Stimulated activated CD8-positive, alpha-beta memory T cell treated with anti-CD3 and anti-CD28 coated beads, Interleukin-7, amount 100 ng/mL, for 24 hours (primary cell): ENCODE measurements at places on chromosomes 4 and X.
A peak's percentile ranks its signal among the peaks of the same experiment; 100 is the strongest.

DNA sequence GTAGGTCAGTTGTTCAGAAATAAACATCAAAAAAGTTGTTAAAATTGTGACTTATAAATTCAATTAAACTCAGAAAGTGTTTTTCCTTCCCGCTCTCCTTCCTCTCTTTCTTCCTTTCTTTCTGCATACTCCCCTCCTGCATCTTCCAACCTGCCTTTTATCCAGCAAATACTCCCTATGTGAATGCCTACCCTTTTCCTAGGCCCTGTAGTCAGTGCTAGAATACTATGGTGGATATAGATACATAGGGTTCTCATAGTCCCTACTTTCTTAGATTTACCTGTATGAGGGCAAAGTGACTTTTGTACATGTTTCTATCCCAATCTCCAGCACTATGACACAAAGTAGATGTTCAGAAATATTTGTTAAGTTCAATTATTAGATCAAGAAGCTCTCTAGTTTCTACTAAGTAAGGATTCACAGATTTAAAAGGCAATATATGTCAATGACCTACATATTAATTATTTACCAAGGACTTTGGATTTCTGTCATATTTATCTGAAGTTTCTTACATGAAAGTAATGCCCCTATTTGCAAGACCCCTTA, 732 bp downstream of the SULT1E1 start:
- DNase-seq = no peak

DNA sequence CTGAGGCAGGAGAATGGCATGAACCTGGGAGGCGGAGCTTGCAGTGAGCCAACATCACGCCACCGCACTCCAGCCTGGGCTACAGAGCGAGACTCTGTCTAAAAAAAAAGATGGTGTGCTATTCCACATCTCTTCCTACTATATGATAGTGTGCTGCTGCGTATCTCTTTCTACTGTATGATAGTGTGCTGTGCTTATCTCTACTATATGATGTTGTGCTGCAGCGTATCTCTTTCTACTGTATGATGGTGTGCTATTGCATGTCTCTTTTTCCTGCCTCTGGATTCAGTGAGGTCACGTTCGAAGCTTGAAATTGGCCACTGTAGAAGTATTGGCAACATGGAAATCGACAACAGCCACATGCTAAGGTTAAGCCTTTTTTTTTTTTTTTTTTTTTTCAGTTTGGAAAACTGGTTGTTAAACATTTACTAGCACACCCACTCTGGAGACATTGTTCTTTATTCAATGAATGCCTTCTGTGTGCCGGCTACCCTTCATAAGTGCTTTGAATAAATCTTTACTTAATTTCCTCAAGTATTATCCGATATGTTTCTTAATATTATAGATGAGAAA, 31.0 kb downstream of the ARFIP1 start:
- DNase-seq = no peak

GRCh38 chr4:2583092-2583491, 46.6 kb downstream of the FAM193A start:
- no peak for DNase-seq

DNA sequence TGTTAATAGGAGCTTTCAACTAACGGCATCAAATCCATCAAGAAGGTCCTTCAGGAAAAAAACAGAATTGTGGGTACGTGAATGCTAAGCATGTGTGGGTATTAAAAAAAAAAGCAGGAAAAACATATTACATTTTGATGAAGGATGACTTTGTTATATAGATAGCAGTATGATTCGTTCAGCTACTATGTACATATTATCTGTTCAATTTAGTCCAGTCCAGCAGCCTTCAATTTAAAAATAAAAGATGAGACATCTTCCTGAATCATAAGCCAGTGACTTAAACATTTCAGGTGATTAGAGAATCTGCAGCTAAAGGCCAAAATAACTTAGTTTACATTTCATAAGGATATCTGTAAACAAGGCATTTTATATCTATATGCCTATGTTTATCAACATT, 63.4 kb downstream of the LCORL start:
- DNase-seq = no peak

GRCh38 chrX:154799556-154800348, 5.5 kb downstream of the MPP1 start:
- DNase-seq = no peak

- peak; percentile 9 for DNase-seq
These were observed 88.3 kb downstream of the ZAR1 start for GRCh38 chr4:48578132-48578968.

- no peak for DNase-seq
These were observed 83.3 kb downstream of the SNCA start for GRCh38 chr4:89753601-89754066.

GRCh38 chr4:168648929-168649328, 152.1 kb downstream of the PALLD start:
- DNase-seq = no peak

DNA sequence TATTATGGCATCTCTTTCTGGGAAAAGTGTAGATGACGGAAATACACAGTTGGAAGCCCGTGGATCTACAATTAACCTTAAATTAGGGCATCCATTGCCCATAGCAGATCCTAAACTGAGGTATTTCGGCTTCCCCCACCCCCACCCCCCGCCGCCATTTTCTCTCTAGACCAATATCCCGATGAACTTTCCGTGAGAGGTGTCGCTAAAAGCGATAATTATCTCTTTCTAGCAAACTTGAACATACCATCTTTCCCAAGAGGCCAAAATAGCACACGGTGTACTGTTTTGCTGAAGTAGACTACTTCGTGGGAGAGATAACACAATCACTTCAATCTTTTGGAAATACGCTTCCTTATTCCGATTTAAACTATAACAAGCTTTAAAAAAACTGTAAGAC, 554 bp downstream of the KLHL15 start:
- DNase-seq = no peak

DNA sequence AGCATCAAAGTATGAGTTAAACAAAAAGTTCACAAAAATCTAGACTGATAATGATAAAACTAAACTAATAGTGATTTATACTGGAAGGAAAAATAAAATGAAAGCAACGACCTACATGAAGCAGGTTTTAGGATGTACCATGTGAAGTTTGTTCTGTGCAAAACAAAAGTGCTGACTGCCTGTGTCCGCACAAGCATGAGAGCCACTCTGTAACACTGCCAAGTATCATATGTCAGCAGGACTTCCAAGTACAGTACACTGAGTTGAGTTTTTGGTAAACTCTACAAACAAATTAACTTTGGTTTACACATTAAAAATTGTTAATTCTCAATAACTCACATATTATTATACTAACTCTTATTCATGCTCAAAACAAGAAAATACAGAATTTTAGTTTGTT, 459.0 kb downstream of the PDGFC start:
- DNase-seq = no peak

DNA sequence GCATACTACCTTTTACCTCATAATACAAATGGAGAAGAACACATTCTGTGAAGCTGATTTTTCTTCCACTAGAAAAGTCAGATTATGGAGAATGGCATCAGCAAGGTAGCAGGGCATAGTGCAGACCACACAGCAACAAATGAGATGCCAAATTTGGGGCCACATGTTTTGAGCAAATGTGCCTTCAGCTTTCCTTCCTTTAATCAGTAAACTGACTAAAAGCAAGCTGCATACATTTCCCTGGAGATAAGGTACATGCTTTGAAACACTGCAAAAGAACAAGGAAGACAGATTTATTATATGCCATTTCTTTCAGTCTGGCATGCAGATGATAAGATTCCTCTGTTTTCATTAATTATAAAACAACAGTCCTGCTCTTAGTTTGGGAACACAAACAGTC, 67.1 kb upstream of the GUCY1A1 start:
- no peak for DNase-seq

DNA sequence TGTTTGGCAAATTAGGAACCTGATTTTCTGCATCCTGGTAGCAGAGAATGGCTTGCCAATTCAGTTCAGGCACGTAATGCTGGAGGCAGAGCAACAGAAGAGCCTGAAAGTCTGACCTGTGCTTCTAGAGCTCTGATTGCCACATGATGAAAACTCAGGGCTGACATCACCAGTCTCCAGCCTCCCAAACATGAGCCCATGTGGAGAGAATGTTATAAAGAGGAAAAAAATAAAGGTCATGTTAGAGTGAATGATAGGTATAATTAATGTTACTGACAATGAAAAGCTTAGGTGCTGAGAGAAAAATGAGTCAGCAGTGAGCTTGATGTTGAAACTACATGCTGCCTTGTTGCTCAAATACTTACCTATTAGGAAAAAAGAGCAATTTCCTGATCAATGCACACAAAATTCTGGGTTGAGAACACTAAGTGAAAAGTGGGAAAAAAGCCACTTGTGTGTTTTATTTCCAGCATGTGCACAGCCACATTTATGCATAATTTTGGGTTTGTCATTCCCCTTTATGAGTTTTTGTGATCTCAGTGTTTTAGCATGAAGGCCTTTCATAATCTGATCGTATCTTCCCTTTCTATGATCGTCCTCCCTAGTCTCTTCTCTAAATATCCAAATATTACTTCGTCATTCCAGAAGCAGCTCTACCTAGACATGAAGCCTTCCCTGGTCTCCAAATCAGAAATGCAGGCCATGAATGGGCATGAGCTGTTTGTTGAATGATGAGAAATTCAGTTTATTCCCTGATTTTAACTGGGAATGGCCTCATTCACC, 113.3 kb upstream of the CPEB2 start:
- DNase-seq = no peak

DNA sequence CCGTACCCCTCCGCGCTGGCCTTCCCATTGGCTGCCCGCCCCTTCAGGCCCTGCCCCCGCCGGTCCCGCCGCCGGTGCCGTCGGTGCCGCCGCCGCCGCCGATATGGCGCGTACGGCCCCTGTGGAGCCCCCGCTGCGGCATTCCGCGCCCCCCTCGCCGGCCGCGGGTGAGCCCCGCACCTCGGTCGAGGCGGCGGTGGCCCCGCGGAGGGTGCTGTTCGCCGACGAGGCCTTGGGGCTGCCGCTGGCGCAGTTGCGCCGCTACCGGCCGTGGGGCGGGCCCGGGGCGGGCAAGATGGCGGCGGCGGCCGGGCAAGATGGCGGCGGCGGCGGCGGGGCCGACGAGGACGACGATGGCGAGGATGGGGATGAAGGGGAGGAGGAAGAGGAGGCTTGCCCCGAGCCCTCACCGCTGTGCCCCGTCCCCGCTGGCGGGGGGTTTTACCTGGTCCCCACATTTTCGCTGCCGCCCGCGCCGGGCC, at the start of gene PPP1R3F:
TSS of gene PPP1R3F (plus strand) at position 27 of the 482 bp plus-strand sequence. CDS start at position 104, 77 bp downstream.
- DNase-seq = no peak

DNA sequence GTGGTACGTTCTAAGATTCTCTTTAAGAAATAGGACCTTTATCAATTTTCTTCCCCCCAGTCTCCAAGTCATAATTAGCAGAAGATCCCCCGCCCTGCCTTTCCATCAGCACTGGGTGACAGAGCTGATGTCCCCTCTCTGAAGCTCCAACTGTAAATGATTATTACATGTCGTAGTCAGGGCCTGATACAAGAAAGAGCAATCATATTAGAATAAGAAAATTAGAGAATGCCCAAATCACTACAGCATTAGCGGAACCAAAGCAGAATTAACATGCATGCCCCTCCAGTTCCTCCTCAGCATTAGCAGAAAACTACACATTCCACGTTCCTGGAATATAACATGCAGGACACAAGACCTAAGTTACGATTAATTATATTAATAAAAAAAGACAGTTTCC, 717 bp downstream of the GPM6B start:
- no peak for DNase-seq

DNA sequence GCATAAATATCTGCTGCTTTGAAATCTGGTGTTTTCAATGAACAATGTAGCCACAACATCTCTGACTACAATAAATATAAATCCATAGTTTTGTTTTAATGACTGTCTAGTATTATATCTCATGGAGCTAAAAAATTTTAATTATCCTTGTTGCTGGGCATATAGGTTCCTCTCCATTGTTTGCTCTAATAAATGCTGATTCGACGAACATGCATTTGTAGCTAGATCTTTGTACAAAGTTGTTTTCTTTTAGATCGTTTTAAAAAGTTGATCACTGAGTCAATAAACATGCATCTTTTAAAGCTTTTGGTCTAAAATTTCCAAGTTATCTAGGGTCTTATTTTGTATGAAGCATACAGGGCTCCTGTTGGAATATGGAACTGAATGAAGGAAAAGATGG, 130.5 kb upstream of the GPR101 start:
- DNase-seq = no peak

DNA sequence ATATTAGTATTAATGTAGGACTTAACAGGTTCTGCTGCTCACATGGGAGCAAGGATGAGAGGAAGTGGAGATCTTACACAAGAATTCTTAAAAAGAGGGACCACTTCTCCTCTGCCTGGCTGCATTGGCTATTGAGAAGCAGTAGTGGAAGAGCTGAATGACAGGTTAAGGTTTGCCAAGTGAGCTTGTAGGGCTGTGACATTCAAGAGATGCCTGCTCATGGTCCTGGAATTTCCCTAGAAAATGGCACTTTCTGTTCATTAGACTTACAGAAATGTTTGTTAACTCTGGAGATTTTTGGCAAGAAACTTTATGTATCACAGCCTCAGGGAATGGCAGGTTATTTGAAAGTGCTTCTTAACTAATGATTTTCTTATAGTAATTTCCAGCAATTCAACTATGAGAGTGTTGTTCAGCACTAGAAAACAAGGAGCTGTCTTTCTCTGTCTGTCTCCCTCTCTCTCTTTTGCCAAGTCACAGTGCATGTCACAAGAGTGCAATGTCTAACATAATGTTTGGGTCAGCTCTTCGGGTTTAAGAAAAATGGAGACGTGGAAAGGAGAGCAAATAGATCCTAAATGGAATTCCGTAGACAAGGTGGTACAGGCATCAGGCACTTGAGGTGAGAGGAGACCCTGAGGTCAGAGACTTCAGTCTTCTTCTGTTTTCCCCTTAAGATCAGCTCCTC, 8.3 kb upstream of the NAP1L5 start:
- no peak for DNase-seq

DNA sequence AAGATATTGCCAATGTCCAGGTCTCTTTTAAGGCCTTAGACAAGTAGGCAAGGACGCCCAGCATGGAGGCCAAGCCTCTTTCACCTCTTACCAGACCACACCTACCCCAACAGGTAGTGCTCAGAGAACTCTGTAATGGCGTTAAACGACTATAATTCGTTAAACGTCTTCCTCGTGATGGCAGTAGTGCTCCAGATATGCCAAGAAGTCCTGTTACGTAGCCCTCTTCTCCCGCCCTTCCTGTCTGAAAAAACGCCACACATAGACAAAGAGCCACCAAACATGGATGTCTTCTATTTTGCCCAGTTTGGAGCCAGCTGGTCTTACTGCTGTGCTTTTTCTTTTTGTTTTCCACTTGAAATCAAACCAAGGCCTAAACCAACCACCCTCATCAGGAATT, 190.7 kb downstream of the OR13H1 start:
- DNase-seq = no peak

GRCh38 chr4:90979556-90979955, 852.4 kb downstream of the CCSER1 start:
- DNase-seq = no peak

DNA sequence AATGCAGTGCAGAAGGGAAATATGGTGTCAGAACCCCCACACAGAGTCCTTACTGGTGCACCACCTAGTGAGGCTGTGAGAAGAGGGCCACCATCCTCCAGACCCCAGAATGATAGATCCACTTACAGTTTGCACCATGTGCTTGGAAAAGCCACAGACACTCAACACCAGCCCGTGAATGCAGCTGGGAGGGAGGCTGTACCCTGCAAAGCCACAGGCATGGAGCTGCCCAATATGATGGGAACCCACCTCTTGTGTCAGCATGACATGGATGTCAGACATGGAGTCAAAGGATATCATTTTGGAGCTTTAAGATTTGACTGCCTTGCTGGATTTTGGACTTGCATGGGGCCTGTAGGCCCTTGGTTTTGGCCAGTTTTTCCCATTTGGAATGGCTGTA, 34.2 kb upstream of the PGM2 start:
- no peak for DNase-seq

GRCh38 chr4:80049402-80049801, 23.6 kb downstream of the ANTXR2 start:
- DNase-seq = no peak
